ENCODE measurements at places on chromosomes 2 and 18.

GRCh38 chr18:58069099-58069498 is 25.1 kb downstream of the NEDD4L start:
- no peak for DNase-seq

DNA sequence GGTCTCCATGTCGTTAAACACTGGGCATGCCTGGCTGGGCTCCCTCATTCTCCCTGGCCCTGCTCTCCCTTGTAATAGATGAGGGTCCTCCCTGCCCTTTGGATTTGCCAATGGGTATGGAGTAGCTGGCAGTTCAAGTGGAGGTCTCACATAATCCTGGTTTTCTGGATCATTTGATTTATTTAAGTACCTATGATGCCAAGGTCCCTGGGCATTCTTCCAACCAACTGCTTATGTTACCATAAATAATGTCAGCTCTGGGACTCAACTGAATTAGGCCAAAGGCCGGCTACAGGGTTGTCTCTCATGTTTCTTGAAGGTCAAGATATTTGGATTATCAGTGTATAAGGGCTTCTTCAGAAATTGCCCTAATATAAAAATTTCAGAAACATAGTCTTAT is 104.9 kb upstream of the LYPD6 start:
- DNase-seq = no peak

GRCh38 chr2:129061069-129061768 is 742.6 kb upstream of the HS6ST1 start:
- no peak for DNase-seq

- no peak for DNase-seq
Measured at GRCh38 chr18:67410075-67411070, 106.1 kb downstream of the DSEL start.

GRCh38 chr2:28313220-28313784 is 79.4 kb upstream of the FOSL2 start:
- no peak for DNase-seq

DNA sequence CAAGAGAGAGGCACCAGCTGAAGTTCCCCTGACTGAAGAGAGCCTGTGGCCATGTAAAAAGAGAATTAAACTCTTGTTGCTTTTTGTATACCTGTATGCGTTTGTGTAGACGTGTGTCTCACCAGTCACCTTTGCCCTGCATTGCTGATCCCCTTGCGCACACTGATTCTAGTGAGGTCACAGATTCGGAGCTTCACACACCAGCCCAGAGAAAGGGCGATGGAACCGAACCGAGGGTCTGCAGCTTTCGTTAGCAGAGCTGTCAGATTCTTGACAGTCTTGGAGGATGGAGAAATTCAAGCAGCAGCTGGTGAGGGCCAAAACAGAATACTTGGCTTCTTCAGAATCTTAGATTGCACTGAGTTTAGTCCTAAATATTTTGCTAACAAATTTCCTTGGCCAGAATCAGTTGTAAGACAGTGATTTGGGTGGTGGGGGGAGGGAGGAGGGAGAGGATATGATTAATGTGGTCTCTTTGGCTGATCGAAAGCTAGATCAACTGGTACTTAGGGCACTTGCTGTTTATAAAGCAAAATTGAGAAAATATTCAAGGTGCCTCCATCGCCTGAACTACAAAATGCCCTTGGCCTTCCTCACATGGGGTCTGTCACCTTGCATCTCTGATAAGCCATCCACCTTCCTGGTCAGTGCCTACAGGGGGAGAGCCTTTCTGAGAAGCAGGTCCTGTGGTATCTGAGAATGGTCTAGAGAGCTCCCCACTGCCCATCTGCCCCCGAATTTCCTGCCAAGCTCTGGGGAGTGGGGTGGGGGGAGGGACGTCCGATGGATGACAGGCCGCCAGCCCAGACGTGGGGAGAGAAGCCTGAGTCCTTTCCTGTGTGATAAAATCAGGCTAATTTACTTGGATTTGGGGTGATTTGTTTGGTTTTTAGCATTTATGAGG is 123.5 kb downstream of the CABLES1 start:
- DNase-seq = no peak

All from stimulated activated CD4-positive, alpha-beta T cell treated with anti-CD3 and anti-CD28 coated beads, Interleukin-12 subunit alpha, Interleukin-12 subunit beta, amount 100 ng/mL, for 24 hours (primary cell).